IMR-90 (cell line): ENCODE measurements at places on chromosomes 2 and 18. TPM values are rescaled to one million over a fixed set of nuclear protein-coding genes. Genes with fewer than 3 reads are reported as not detected.

DNA sequence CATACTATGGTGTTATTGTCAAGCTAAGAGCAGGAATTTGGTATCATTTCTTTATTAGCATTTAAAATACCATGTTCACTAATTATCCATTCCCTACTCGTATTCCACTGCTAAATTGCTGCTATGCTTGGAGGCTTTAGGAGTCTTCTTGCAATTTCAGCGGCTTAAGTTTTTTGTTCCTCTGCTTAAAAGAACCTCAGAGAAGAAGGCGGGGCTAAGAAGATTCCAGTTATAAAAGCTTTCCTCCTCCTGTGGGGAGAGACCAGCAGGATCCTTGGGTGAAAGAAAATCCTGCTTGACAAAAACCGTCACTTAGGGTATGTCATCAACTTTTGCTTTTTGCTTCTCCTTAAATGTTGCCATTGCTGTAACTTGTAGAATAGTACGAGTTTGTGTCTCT, at the start of gene TRPM8:
Gene TRPM8, plus strand, starts transcription at position 258 of the 400 bp plus-strand sequence. CDS start 9,165 bp downstream, outside the sequence.
- no peak for DNase-seq

- DNase-seq, result no peak
These were observed 71.1 kb downstream of the LDLRAD4 start for GRCh38 chr18:13289481-13290205.

- no peak for DNase-seq
These were observed 111.7 kb upstream of the KLHL14 start for GRCh38 chr18:32884543-32884942.

- no peak for DNase-seq
These were observed 335.0 kb upstream of the ACVR2A start for GRCh38 chr2:147509821-147510220.

GRCh38 chr18:52190631-52191030, 149.4 kb upstream of the DCC start:
- DNase-seq, result no peak

- DNase-seq, result no peak
These were observed 64.7 kb upstream of the RAB6C start for GRCh38 chr2:129914538-129915302.

DNA sequence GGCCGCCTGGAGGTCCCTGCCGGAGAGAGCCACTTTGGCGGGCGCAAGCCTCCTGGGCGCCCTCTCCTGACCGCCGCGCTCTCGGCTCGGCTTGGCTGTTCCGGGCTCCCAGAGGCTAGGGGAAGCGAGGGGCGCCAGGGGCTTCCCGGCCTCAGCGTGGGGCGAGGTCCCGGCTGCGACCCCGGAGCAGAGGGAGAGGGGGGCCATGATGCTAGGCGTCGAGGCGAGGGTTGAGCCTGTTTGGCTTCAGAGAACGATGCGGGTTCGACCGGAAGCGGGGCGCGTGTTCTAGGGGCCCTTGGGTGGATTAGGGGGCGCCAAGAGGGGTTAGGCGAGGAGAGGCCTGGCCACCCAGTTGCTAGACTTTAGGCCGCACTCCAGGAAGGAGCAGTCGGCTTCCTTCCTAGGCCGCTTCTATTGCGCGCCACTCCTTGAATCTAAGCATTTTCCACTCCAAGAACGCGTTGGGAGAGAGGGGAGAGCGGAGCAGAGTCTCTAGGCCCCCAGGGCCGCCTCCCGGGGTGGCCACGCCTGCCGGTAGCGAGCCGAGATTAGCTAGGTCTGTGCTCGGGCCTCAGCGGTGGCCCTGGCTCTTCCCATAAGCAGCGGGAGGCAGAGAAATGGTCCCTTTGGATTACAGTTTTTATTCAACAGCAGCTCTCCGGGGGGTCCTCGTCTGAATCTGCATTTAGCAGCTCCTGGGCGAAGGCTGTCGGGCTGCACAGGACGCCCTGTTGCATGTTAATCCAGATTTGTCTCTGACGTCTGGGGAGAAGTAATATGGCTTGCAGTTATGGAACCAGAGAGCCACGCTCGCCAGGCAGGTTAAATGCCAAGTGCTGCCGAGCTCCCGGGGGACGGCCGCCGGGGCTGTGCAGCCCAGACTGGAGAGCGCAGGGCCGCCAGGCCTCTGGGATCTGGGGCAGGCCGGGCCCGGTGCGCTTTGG, 11.3 kb downstream of the MEIS1 start:
- no peak for DNase-seq

- DNase-seq, result peak; percentile 55
These were observed 46.8 kb downstream of the RPIA start for GRCh38 chr2:88738271-88738670.

- no peak for DNase-seq
These were observed 16.8 kb downstream of the CXCR1 start for GRCh38 chr2:218149848-218150440.

- DNase-seq, result no peak
These were observed 70.7 kb downstream of the TBC1D8 start for GRCh38 chr2:101080211-101081068.

DNA sequence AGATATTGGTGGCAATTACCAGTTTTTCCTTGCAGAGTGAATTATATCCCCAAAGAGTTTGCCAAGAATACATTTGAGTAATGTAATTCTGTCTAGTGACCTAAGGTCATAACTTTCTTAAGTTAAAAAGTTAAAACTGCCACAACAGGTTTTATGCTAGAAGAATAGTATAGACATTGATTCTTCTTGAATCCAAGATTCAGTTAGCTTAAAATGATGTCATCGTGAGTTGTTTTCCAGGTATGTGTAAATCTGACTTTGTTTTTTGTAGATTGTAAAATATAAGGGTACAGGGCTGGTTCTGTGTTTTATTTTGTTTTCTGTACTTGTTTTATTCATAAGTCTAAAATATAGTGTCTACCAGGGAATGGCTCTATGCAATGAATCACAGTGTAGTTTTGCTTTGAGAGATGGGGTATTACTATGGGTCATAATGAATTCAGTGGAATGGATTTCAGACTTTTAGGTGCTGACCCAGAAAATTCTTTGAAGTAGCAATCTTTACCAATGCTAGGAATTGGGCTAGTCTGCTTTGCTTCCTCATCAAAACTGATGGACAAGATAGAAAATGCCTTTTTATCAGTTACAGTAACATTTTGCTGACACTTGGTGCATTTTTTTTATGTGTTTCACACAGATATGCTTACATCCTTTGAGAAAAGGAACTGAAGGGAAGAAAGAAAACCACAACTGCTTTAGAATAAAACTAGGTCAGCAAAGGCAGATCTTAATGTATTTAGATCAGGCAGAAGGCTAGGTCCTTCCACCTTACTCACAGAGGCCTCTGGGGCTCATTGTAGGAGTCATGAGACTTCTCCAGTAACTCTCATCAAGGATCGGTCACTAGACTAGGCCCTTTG, 20.8 kb upstream of the MGAT5 start:
- peak; percentile 59 for DNase-seq

DNA sequence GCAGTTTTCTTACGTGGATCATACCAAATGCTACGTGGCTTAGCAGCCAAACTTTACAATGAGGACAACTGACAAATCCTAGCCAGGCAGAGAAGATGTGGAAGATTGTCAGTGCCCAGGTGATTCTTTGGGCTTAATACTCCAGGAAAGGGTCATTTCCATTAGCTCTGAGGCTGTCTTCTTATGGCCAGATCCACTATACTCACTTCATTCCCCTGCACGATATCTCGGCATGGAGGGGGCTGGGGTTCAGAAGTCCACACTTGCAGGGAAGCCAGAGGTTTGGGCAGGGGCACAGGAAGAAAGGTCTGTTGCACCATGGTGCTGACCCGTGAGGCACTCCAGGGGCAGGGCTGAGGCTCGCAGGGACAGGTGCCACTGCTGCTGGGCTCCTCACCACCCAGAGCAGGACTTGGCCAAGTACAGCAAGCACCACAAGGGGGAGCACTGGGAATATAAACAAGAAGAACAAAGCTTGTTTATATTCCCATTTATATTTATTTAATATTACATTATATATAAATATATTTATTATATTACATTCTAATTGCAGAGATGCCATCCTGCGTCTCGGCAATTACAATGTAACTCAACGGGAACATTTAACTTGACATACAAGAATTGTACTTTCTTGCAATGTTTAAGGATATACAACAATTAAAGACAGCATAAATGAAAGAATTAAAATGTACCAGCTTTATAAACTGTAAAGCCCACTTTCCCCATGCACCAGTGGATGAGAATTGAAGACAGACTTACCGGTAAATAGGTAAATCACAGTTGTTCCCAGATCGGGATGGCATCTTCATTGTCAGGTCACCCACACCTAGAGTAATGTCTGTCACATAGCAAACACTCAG, 27.2 kb downstream of the CLUL1 start:
- DNase-seq, result peak; percentile 78

DNA sequence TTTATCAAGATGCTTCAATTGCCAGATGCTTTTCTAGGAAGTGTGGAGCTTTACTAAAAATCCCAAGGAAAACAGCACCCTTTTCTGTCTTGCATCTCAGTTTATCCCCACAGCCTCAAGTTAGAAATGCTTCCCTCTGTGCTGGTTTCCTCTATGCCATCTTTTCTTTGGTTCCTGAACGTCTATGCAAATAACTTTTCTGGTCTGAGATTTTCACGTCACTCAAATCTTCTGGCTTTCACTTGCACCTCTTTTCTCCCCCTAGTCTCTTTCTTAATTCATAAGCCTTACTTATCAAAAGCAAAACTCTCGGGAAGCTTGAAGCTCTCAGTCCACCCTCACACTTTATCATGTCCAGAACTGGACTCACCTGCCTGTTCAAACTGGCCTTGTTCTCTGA, 33.9 kb downstream of the ARHGAP25 start:
- DNase-seq, result no peak

GRCh38 chr2:11839916-11840315, 93.5 kb downstream of the LPIN1 start:
- peak; percentile 43 for DNase-seq

DNA sequence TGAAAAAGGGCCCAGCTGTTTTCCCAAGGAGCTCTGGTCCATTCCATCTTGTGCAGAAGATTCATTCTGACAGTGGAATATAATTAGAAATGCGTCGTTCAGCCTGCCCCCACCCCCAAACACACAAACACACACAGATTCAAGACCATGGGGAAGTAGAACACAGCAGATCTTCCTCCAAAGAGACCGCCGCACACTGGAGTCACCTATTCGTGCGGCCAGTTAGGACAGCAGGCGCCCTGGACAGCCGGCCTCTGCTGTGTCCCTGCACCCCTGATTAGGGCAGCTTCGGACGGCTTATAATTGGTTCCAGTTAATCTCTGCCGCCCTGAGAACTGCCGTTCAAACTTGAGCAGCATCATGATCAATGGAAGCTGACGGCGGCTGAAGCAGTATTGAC, 116.0 kb downstream of the GBX2 start:
- DNase-seq, result no peak

GRCh38 chr2:230327418-230328154, 593 bp downstream of the SP140L start:
- no peak for DNase-seq

GRCh38 chr2:35714883-35715282, 640.7 kb upstream of the CRIM1 start:
- DNase-seq, result no peak

CRACDL gene
- total RNA-seq, result not detected in 2 replicates

KLHL14 gene
- total RNA-seq, result not detected in 2 replicates

SRD5A2 gene
- total RNA-seq, result not detected in 2 replicates

ALPI gene
- total RNA-seq, result not detected in 2 replicates

PFN4 gene
- 0.28 and 0.36 TPM in 2 replicates for total RNA-seq

GPAT2 gene
- total RNA-seq, result 0.28 and 0.36 TPM in 2 replicates

CCDC93 gene
- total RNA-seq, result 17.2 and 18.9 TPM in 2 replicates
